ENCODE measurements at places on chromosomes 1 and 21. TPM values are rescaled to one million over a fixed set of nuclear protein-coding genes. Genes with fewer than 3 reads are reported as not detected.
A peak's percentile ranks its signal among the peaks of the same experiment; 100 is the strongest.

- no peaks in the 10 kb centered on the region for H3K36me3 ChIP-seq
- no peak for DNase-seq
- H3K4me3 ChIP-seq: no peak overlapping the region
- no peaks in the 10 kb centered on the region for H3K27me3 ChIP-seq
- no peak overlapping the region for H3K27ac ChIP-seq
- peaks cover 40% of the 10 kb centered on the region for H3K4me1 ChIP-seq
These were observed 290.1 kb upstream of the USP25 start for GRCh38 chr21:15439726-15440125.

- DNase-seq: no peak
- no peaks in the 10 kb centered on the region for H3K36me3 ChIP-seq
- H3K4me3 ChIP-seq: no peak within 1 kb of the TSS
- H3K27me3 ChIP-seq: no peaks in the 10 kb centered on the region
- no peaks in the 10 kb centered on the region for H3K4me1 ChIP-seq
These were observed at the start of gene KRTAP21-2 for GRCh38 chr21:30747159-30747558. Gene KRTAP21-2, minus strand, starts transcription at chr21:30747259. Its CDS starts 57 bp downstream, at chr21:30747202.

DNA sequence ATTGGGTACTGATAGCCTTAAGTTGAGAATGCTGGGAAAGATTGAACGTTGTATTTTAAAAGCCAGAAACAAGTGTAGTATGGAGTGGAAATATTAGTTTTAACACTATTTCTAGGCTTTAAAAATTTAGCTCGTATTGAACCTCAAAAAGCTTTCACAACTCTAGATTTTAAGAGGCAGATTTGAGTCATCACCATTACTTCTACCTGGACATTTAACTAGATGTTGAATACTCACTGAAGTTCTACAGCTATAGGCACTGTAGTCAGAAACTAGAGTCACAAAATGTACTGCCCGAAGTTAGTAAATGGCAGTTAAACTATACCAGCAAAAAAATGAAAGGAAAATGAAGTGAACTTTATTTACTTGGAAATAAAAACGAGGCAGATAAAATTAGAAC lies 96.5 kb downstream of the NEK7 start:
- no peaks in the 10 kb centered on the region for H3K27me3 ChIP-seq
- no peak overlapping the region for H3K4me3 ChIP-seq
- H3K36me3 ChIP-seq: peaks cover 9% of the 10 kb centered on the region
- H3K4me1 ChIP-seq: peaks cover 3% of the 10 kb centered on the region
- no peak for DNase-seq

- H3K27ac ChIP-seq: no peak overlapping the region
- no peak for DNase-seq
- no peaks in the 10 kb centered on the region for H3K27me3 ChIP-seq
- no peaks in the 10 kb centered on the region for H3K36me3 ChIP-seq
- H3K4me3 ChIP-seq: no peak overlapping the region
These were observed 204.8 kb downstream of the KCNK2 start for GRCh38 chr1:215287362-215287761.

- DNase-seq: no peak
- H3K36me3 ChIP-seq: no peaks in the 10 kb centered on the region
These were observed 37.1 kb upstream of the EXO1 start for GRCh38 chr1:241810769-241811405.

DNA sequence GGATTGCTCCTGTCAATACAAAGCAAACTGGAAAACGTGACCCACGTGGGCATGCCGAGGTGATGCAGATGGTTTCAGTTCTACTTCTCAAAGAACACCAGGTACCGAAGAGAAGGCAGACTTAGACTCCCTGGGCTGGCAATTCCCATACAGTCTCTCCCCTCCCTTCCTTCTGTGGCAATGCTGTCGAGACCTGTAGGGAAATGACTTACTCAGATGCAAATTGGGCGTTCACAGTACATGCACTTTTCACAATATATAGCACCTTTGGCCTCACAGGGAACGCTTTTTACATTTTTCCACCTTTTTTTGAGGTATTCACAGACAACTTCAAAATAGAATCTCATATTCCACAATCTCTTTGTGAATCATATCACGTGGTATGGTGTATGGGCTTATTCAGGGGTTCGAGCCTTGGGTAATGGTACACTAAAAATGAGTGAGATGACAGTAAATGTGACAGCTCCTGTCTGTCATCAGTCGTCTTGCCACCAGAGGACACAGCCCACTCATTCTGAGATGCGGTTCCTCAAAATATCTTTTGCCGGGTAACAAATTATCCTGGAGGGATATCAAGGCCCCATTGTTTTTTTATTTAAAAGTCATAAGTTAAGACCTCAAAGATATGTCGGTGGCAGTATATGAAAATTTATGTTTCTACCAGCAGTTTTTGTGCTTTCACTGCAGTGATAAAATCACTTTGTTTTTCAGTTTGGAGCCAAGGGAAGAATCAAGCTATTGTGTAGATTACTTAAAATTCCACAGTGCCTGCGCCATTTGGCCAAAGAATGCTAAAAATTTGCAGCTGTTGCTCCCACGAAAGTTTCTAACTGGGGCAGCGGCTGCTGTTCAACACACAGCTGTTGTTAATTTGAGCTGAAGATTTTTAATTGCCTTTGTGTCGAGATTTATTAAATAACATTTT lies 168.4 kb downstream of the ZZZ3 start:
- H3K4me1 ChIP-seq: peaks cover 14% of the 10 kb centered on the region
- peak overlapping the region; percentile 54 for H3K27ac ChIP-seq
- H3K36me3 ChIP-seq: no peaks in the 10 kb centered on the region
- no peak overlapping the region for H3K4me3 ChIP-seq
- no peak for DNase-seq
- H3K27me3 ChIP-seq: no peaks in the 10 kb centered on the region

DNA sequence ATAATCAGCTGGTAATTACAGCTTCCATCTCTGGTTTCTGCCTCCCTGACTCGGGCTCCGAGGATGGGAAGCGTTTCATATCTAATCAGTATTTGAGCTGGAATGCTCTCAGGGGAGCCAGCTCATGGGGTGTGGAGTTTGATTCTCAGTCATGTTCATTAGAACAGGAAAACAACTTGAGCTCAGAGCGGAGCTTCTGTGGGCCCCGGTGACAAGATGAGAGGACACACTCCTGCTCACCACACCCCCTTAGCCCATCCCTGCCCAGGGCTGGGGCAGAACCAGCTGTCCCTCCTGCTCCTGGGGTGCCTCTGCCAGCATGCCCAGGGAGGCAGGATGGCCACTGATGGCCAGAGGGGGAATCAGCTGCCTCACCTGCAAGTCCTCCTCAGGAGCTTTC lies 726.0 kb downstream of the PTPRU start:
- DNase-seq: peak; percentile 58
- no peak overlapping the region for H3K27ac ChIP-seq
- peaks cover 11% of the 10 kb centered on the region for H3K27me3 ChIP-seq
- peaks cover 14% of the 10 kb centered on the region for H3K4me1 ChIP-seq
- no peaks in the 10 kb centered on the region for H3K36me3 ChIP-seq

DNA sequence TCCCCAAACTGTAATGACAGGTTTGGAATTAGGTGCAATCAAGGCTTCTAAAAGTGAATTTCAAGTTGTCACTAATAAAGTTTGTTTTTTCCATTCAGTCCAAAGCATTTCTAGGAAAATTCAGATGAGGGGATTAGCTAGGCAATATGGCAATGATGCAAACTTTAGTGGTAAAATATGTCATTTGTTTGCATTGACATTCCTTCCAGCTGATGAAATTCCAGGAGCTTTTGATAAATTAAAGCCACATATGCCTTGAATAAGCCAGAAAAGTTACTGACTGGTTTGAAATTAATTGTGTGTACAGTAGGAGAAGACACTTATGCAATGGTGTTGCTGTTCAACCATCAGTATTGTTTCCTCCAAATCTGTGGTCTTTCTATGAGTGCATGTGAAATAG lies 57.8 kb downstream of the MROH9 start:
- H3K27me3 ChIP-seq: no peaks in the 10 kb centered on the region
- no peaks in the 10 kb centered on the region for H3K36me3 ChIP-seq
- no peak overlapping the region for H3K4me3 ChIP-seq
- H3K4me1 ChIP-seq: no peaks in the 10 kb centered on the region
- DNase-seq: no peak

DNA sequence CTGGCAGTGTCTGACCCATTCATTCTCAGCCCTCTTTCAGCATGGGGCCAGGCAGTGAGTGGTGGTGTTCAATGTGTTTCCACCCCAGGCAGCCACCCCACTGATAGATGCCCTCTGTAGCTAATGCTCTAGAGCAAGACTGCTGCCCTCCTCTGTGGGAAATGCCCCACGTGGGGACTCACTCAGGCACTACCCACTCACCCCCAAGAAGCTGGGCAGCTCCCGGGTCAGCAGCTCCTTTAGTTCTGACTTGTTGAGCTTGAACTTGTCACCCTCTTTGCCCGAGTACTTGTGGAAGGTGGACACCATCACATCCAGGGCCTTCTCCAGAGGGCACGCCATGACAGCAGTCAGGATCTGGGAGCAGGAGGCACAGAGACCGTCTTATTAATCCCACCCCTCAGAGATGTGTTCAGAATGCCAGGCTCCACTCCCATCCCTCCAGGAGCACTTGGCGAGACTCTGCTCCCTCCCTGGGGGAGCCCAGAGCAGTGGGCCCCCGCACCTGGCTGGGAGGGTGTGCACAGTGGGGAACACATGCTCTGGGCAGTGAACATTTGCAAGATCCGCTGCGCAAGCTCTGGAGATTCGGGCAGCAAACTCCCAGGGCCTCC lies 1.0 kb downstream of the S100A4 start:
- no peaks in the 10 kb centered on the region for H3K27me3 ChIP-seq
- DNase-seq: no peak
- H3K27ac ChIP-seq: peak overlapping the region; percentile 99
- H3K4me1 ChIP-seq: peaks cover 58% of the 10 kb centered on the region
- no peaks in the 10 kb centered on the region for H3K36me3 ChIP-seq

GBP7 gene
- total RNA-seq: not detected

CTSS gene
- total RNA-seq: 18.1 TPM

PITHD1 gene
- 71.1 TPM for total RNA-seq
